GM10248 (cell line): ENCODE measurements at places on chromosomes 5 and 9.

DNA sequence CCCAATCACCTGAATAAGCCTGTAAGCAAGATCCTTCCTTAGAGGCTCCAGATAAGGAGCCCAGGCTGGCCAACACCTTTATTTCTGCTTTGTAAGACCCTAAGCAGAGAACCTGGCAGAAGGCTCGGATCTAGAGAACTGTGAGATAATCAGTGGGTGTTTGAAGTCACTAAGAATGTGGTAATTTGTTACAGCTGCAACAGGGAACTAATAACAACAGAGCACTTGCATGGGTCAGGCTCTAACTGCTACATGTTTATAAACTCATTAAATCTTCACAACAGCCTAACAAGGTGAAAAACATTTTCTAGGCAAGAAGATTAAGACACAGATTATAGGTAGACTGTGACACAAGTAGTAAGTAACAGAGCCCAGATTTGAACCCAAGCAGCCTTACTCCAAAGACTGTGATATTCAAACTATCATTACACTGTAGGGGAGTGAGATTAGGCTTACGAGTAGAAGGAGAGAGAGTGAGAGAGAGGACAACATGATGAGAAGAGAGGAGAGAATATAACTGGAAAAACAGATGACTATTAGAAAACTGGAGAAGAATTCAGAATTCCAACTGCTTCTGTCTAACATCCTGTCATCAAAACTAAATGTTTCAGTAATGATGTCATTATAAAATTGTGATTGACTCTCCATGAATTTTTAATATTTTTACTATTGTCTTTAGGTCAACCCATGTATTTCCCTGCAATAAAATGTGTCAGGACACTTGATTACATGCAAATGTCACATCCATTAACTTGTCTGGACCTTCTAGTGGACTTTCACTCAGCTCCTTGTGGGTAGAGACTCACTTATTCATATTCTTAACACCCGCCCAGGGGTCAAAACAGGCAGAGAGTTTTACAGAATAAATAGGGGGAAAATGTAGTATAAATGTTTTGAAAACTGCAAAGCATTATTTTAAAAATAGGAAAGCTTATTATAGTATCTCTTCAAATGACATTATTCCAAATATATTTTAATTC is 290.9 kb upstream of the RGMB start:
- no peak for DNase-seq

DNA sequence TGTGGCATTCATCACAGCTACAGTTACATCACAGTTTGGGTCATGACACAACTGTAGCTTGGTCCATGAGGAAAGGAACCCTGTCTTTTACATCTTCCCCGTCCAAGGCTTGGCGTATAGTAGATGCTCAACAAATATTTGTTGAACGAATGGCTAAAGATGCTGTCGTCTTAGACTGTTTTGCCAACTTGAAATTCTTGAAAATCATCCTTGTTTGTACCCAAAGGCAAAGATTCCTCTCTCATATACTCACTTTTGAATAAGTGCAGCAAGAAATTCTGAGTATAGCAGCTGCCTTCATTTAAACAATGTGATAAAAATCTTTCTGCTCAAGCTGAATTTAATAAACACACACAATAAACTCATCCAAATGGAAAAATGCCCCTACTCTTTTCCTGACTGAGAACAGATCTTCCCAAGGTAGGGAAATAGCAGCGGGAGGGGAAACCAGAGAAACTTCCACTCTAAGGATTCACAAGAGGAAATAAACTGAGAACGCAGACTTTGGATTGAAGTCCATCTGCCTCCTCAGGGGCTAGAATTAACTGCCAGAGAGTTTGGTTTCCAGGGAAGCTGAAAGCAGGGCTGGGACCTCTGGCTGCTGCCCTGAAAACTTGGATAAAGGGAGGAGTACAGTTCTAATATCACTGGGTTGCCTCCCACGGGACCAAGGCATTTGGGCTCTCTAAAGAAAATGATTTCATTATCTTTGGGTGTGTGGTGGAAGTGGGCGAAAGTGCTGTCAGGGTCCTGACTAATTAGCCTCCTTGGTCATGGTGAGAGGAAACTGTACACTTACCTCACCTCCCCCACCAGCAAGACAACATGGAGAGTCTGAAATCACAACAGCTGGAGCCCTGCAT is 99.1 kb downstream of the DPYSL3 start:
- no peak for DNase-seq

DNA sequence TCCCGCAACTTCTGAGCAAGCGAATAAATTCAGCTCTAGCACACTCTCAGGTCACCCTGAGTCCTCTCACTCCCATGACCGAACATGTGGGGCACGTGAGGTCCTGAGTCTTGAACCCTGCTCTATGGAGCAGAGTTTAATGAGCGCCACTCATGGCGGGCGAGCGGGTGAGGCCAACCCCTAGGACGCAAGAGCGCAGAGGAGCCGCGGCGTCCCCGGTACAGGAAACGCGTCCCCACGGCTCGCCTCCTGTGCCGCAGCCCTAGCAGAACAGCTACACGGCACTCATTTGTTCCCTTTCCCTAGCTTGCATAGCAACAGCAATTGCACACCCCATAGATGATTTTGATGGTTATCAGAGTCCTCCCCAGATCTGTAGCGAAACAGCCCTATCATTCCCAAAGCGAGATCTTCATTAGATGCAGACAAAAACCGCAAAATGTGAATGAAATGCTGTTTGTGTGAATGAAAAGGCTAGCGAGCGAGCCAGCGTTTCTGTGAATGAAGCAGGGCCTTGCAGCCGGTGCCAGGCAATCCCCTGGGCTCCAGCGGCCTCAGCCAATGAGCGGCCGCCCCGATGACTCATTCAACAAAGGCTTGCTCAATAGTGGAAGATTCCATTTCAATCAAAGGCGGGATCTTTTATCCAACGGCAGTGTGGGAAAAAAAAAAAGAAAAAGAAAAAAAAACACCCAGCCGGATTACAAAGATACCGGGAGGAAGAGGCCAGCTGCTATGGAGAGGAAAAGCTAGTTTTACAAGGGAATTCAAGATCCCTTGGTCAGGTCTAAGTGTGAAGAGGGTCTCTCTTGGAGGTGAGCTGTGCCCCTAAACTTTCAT is 1.5 kb upstream of the SHC3 start:
- no peak for DNase-seq

- no peak for DNase-seq
Observed at GRCh38 chr5:109298794-109299193, 111.0 kb downstream of the PJA2 start.

DNA sequence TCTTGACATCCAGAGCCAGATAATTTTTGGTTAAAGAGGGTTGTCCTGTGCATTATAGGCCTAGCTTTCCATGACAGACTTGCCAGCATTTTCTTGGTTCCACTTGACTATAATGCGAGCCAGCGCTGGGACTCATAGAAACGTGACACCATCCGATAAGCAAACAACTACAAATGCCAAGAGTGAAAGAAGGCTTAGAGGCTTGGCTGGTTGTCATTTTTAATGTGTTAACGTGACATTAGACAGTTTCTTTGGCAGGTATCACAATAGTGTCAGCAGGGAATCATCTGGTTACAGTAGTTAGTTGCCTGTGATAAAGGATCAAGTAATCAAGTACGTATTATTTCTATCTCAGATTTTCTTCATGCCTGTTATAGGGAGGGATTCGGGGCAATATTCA is 20.0 kb upstream of the LIFR start:
- no peak for DNase-seq

GRCh38 chr9:3331801-3332200 is 194.0 kb downstream of the RFX3 start:
- no peak for DNase-seq

DNA sequence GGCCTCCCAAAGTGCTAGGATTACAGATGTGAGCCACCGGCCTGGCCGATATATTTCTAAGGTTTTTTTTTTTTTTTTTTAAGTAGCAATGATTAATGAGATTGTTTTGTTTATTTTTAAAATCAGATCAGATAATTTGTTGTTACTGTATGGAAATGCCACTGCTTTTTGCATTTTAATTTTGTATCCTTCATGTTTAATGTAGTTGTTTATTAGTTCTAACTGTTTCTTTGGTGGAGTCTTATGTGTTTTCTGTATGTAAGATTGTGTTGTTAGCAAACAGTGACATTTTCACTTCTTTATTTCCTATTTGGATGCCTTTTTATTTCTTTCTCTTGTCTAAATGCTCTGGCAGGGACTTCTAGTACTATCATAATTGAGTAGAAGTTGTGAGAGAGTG is 87.3 kb downstream of the DMXL1 start:
- no peak for DNase-seq
